ENCODE measurements at places on chromosomes 5 and 9.

- DNase-seq, result no peak
These were observed 32.7 kb downstream of the PRRT1B start for GRCh38 chr9:131578021-131578420.

- DNase-seq, result no peak
These were observed 168.8 kb downstream of the DROSHA start for GRCh38 chr5:31362931-31363568.

GRCh38 chr5:64786372-64786771, 17.6 kb downstream of the CWC27 start:
- no peak for DNase-seq

GRCh38 chr5:159781626-159782157, 134.6 kb upstream of the ADRA1B start:
- no peak for DNase-seq

GRCh38 chr5:130616161-130616560, 548.9 kb downstream of the HINT1 start:
- DNase-seq, result no peak

DNA sequence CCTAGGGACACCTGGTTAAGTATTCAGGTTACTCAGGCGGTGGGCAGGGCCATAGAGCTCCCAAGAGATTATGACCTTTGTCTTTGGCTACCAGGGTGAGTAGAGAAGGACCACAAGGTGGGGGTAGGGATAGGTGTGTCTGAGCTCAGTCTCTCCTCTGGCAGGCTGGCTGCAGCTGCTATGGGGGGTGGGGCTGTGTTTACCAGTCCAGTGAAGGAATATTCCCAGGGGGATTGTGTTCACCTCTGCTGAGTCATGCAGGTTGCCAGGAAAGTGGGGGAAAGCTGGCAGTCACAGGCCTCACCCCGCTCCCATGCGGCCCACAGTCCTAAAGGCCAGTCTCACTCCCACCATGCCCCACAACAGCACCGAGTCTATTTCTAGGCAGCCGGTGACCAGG, 53.6 kb upstream of the POU5F2 start:
- DNase-seq, result no peak

GRCh38 chr9:84832453-84832852, 162.9 kb downstream of the NTRK2 start:
- no peak for DNase-seq

- no peak for DNase-seq
These were observed 403.5 kb downstream of the DMRT2 start for GRCh38 chr9:1453636-1454035.

DNA sequence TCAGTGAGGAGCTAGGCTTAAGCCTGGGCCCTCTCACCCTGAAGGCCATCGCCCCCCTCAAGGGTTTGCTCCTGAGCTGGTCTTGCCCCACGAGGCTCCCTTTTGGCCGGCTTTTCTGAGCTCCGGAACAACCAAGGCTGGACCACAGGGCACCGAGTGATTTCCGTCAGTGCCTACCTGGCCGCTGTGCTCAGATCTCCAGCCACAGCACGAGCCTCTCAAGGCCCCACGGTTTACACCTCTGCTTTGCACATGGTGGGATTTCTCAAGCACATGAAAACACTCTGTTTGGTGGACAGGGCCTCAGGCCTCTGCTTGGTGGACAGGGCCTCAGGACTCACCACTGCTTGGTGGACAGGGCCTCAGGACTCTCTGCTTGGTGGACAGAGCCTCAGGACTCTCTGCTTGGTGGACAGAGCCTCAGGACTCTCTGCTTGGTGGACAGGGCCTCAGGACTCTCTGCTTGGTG, 15.8 kb downstream of the CLPTM1L start:
- DNase-seq, result no peak

- no peak for DNase-seq
These were observed 19.3 kb downstream of the ORM2 start for GRCh38 chr9:114348906-114349482.

DNA sequence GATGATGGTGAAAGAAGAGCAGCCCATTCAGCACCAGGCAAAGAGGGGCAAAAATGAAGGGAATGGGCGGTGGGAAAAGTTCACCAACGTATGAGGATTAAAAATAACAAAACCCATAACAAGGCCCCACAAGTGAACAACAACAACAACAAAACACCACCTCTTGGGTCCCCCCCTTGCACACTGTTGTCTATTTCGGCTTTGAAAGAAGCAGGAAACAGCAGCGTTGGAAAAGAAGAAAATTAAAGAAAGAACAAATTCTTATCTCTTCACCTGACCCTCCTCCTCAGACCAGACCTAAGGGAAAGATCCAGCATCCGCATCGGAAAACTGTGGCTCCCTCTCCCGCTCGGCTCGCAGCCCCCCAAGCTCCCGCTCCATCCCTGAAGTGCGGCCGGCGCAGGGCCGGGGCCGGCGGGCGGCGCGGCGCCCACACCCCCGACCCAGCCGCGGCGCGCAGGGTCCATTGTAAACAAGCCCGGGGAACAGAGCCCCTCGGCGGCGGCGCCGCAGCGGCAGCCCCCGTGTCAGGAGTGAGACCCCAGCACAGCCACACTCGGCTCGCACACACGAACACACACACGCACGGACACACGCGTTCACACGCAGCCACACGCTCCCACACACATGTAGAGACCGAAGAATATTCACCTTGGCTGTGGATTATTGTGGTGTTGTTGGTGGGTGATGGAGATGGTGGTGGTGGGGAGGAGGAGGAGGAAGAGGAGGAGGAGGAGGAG, 535 bp downstream of the RFX3 start:
- peak; percentile 13 for DNase-seq

GRCh38 chr5:159135896-159136531, 36.3 kb upstream of the EBF1 start:
- DNase-seq, result no peak

DNA sequence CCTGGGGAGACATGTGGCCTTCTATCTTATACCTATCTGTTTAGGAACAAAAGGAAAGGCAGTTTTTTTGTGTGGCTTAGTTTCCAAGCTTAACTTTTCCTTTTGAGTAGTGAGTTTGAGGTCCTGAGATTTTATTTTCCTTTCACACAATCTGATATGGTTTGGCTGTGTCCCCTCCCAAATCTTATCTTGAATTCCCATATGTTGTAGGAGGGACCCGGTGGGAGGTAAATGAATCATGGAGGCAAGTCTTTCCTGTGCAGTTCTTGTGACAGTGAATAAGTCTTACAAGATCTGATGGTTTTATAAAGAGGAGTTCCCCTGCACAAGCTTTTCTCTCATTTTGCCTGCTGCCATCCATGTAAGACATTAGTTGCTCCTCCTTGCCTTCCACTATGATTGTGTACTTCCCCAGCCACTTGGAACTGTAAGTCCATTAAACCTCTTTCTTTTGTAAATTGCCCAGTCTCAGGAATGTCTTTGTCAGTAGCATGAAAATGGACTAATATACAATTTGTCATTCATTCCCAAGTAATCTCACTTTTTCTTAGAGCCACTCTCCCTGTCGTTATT, 4.7 kb upstream of the CLTB start:
- DNase-seq, result no peak

DNA sequence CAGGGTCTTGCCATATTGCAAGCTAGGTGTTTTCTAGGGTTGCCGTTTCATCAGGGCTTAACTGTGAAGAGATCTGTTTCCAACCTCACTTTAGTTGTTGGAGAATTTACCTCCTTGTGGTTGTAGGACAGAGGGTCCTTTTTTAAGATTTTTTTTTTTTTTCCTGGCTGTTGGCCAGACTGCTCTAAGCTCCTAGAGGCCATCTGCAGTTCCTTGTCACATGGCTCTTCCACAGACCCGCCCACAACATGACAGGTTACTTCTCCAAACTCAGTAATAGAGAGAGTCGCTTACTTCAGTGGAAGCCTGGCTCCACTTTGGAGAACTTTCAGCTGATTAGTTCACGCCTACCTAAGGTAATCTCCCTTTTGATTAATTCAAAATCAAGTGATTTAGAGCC, 543.7 kb downstream of the DMRTA1 start:
- no peak for DNase-seq

GRCh38 chr9:99107421-99107820, 2.5 kb downstream of the TGFBR1 start:
- DNase-seq, result no peak

DNA sequence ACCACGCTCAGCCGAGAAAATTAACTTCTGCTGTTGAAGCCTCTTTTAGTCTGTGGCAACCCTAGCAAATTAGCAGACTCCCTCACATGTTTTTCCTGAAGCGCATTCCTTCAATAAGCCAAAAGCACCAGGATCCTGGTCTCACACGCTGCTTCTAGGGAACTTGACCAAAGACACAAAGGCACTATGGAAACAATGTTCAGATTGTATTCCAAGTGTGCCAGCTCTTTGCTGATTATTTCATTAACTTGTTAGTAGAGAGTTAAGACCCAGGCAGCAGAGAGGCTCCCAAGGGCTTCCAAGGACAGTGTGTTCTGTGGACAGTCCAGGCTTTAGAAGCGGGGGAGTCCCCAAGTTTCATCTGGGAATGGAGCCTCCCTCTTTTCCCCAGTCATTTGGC, 94.4 kb upstream of the BASP1 start:
- DNase-seq, result no peak

GRCh38 chr5:159240301-159240870, 22.7 kb upstream of the UBLCP1 start:
- DNase-seq, result no peak

GRCh38 chr5:56094579-56095361, 100.0 kb upstream of the IL6ST start:
- DNase-seq, result peak; percentile 17

DNA sequence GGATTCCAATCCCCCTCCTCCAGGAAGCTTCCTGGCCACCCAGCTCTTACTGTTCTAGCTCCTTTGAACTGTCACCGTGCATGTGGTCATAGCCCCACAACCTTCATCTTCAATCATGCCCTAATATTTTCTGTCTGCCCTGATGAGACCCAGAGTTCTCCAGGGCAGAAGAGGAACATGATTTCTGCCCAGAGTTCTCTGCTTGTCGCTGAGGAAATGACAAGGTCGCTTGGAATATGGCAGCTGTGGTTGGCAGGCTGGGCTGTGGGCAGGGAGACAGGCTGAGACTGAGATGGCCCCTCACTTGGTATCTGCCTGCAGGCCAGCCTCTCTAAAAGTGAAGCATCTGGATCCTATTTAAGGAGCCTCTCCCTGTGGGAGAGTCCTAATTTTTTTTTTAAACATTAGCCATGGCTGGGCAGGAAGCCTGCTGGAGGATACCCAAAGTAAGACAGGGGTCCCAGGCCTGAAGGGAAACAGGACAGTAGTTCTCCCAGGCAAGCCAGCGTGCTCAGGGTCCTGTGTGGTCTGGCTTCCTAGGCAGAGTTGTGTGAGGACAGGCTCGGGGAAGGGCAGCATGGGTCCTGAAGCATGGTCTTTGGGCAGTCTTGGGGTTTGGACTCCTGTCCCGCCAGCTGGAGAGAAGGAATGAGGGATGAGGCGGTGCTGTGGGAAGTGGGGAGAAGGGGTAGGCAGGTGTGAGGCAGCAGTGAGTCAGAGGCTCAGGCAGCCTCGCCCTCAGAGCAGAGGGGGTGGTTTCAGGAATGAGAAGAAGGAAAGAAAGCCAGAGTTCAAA, 242.1 kb downstream of the FSTL4 start:
- no peak for DNase-seq

GRCh38 chr5:157575381-157576020, at the start of gene ADAM19:
TSS of gene ADAM19 (minus strand) at chr5:157575775. CDS start at chr5:157575696, 79 bp downstream.
- DNase-seq, result peak; percentile 44

GRCh38 chr9:104092875-104093600, 1.1 kb upstream of the SMC2 start:
- no peak for DNase-seq

DNA sequence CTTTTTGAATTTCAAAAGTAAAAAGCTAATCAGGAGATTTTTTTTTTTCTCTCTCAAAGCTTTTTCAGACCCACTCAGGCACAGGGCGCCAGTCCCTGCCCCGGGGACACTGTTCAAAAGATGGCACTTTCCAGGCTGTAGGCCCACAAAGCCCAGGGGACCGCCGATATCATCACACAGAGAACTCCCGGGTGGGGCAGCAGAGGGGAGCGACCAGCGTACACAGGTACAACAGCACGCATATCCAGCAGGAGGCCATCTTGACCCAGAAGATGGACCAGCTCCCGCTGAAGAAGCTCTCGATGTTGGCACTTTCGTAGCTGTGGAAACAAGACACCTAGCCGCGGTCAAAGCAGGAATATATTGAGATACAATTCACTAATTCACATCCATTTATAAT, 108.3 kb downstream of the THBS4 start:
- no peak for DNase-seq

- no peak for DNase-seq
These were observed 135.3 kb upstream of the WWC1 start for GRCh38 chr5:168156170-168156569.

GRCh38 chr5:68374796-68375518, 159.4 kb downstream of the PIK3R1 start:
- no peak for DNase-seq

DNA sequence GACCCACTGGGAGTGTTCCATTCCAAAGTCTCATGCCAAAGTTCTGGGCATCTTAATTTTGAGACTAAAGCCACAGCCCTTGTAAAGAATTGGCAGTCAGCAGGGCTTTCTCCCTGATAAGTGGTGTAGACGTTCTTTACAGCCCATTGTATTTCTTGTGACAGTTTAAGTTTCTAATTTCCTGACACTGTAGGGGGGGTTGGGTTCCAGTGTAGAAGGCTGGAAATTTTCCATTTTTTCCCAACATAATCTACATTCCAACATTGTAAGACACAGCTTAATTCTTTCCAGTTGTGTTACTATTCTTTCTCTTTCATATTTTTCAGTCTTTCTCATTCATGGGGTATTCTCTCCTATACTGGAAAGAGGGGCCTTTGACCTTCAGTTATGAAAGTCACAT, 121.1 kb downstream of the FBXL7 start:
- DNase-seq, result no peak

DNA sequence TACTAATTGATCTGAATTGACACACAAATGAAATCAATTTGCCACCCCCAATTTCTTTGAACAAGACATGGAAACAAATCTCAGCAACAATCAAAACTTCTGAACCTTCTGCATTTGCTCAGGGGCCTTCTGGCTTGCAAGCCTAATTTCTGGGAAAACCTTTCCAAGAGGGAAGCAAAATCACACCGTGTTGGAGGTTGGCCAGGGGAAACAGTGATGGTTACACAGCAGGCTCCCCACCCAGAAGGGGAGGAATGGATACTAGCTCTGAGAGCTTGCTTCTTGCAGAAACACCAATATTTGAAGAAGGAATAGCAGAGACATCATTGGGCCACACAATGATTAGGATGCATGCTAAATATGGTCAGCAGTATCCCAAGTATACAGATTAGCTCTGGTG, 488.6 kb upstream of the TRPC7 start:
- DNase-seq, result no peak

- no peak for DNase-seq
These were observed 136.6 kb upstream of the OR13F1 start for GRCh38 chr9:104367507-104367906.
